ENCODE measurements at places on chromosomes 4 and X.
A peak's percentile ranks its signal among the peaks of the same experiment; 100 is the strongest.

GRCh38 chrX:105323928-105324327, 103.4 kb upstream of the TEX13A start:
- no peaks in the 10 kb centered on the region for H3K36me3 ChIP-seq
- no peak overlapping the region for H3K4me3 ChIP-seq
- H3K4me1 ChIP-seq, result no peaks in the 10 kb centered on the region
- no peak for DNase-seq
- no peaks in the 10 kb centered on the region for H3K27me3 ChIP-seq

DNA sequence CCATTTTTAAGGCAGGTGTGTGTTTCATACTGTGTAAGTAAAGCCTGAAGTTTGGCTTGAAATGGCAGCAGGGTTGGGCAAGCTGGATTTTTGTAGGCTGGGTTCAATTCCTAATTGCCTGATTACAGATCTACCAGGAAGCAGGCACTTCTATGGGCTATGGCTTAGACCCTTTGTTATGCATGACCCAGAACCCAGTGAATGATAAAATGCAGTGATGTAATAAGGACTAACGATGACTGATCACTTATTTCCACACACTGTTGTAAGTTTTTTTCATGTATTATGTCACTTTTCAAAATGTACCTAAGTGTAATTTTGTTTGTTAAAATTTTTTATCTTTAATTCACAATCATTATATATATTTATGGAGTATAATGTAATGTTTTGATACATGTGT, 8.6 kb downstream of the LANCL3 start:
- H3K4me3 ChIP-seq, result no peak overlapping the region
- H3K27ac ChIP-seq, result no peak overlapping the region
- no peaks in the 10 kb centered on the region for H3K4me1 ChIP-seq
- H3K27me3 ChIP-seq, result no peaks in the 10 kb centered on the region
- no peaks in the 10 kb centered on the region for H3K36me3 ChIP-seq
- no peak for DNase-seq

DNA sequence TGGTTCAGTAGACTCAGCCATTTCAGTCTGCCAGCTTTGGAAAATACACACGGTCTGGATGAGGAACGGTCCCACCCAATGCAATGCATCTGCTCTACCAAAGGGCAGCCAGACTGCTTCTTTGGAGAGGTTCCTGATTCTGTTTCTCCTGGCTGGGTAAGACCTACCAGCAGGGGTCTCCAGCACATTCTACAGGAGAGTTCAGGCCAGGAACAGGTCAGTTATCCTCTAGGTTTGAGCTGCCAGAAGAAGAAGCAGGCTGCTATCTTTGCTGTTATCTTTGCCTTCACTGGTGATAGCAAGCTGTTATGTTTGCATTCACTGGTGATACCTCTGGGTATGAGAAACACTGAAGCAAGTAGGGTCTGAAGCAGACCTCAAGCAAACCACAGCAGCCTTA, 45.5 kb upstream of the PBDC1 start:
- no peaks in the 10 kb centered on the region for H3K27me3 ChIP-seq
- no peak for DNase-seq
- no peaks in the 10 kb centered on the region for H3K4me1 ChIP-seq
- no peak overlapping the region for H3K4me3 ChIP-seq
- no peaks in the 10 kb centered on the region for H3K36me3 ChIP-seq

- peak overlapping the region; percentile 95 for H3K4me3 ChIP-seq
- peak overlapping the region; percentile 84 for H3K27ac ChIP-seq
- peaks cover 8% of the 10 kb centered on the region for H3K4me1 ChIP-seq
- DNase-seq, result no peak
- no peaks in the 10 kb centered on the region for H3K36me3 ChIP-seq
Measured at GRCh38 chr4:110196206-110196870, 2.1 kb downstream of the ELOVL6 start.

GRCh38 chr4:79848329-79848728, 224.7 kb downstream of the ANTXR2 start:
- no peaks in the 10 kb centered on the region for H3K4me1 ChIP-seq
- H3K36me3 ChIP-seq, result no peaks in the 10 kb centered on the region
- no peak overlapping the region for H3K4me3 ChIP-seq
- no peak for DNase-seq
- no peak overlapping the region for H3K27ac ChIP-seq

DNA sequence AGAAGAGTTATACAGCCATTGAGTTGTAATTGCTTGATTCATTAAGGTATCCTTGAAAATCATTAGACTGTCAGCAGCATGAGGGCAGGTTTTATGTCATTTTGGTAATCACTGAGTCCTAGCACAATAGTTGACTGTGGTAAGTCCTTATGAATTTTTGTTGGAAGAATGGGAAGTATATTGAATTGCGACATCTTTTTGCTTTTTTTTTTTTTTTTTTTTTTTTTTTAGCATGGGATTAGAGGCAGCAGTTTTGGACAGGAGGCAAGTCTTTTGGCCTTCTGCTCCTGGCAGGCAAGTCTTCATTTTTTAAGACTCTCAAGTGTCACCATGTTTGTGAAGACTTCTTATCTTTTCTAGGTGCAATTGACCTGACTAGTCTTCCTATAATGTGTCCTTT, 29.7 kb downstream of the PRRG1 start:
- no peaks in the 10 kb centered on the region for H3K27me3 ChIP-seq
- H3K4me1 ChIP-seq, result no peaks in the 10 kb centered on the region
- no peak overlapping the region for H3K4me3 ChIP-seq
- no peaks in the 10 kb centered on the region for H3K36me3 ChIP-seq
- H3K27ac ChIP-seq, result no peak overlapping the region

GRCh38 chr4:27881705-27882104, 1021.1 kb downstream of the STIM2 start:
- H3K36me3 ChIP-seq, result no peaks in the 10 kb centered on the region
- no peak overlapping the region for H3K27ac ChIP-seq
- no peaks in the 10 kb centered on the region for H3K27me3 ChIP-seq
- no peaks in the 10 kb centered on the region for H3K4me1 ChIP-seq

DNA sequence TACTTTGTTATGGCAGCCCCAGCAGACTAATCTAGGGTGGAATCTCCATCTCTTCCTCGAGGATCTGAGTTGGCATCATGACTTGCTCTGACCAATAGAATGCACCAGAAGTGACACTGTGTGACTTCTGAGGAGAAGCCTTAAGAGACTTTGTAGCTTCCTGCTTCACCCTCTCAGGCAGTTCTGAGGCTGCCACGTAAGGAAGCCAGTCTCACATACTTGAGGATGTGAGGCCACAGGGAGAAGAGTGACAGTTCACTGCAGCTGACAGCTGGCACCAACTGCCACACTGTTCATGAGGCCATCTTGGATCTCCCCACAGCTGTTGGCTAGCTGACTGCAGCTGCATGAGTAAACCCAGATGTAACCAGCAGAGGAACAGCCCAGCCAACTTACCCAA, 29.3 kb upstream of the BCOR start:
- H3K27me3 ChIP-seq, result no peaks in the 10 kb centered on the region
- no peak for DNase-seq
- H3K36me3 ChIP-seq, result no peaks in the 10 kb centered on the region
- no peak overlapping the region for H3K4me3 ChIP-seq

DNA sequence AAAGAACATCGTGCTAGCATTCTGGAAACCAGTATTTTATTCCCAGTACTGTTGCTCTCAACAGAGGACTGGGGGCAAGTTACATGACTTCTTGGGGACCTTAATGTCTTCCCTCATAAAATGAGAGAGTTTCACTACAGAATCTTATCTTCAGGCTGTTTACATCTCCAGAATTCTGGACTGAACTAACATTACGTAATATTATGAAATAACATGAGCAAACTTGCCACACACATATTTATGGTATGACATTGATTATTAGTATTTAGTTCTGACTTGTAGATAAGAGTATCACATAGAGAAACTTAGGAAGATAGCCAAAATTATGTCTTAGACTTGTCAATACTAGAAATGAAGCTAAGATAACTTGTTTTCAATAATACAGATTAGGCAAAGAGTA, 68.0 kb downstream of the NFKB1 start:
- H3K36me3 ChIP-seq, result no peaks in the 10 kb centered on the region
- H3K27ac ChIP-seq, result no peak overlapping the region
- no peaks in the 10 kb centered on the region for H3K27me3 ChIP-seq
- no peak overlapping the region for H3K4me3 ChIP-seq
- no peaks in the 10 kb centered on the region for H3K4me1 ChIP-seq

GRCh38 chr4:83255584-83255983, 29.0 kb downstream of the COQ2 start:
- no peaks in the 10 kb centered on the region for H3K36me3 ChIP-seq
- no peaks in the 10 kb centered on the region for H3K27me3 ChIP-seq
- no peak overlapping the region for H3K4me3 ChIP-seq
- H3K27ac ChIP-seq, result no peak overlapping the region

- H3K4me1 ChIP-seq, result no peaks in the 10 kb centered on the region
- H3K27me3 ChIP-seq, result no peaks in the 10 kb centered on the region
- peaks cover 28% of the 10 kb centered on the region for H3K36me3 ChIP-seq
- H3K4me3 ChIP-seq, result no peak overlapping the region
- DNase-seq, result no peak
Measured at GRCh38 chrX:100830143-100830542, 10.0 kb downstream of the CSTF2 start.

- H3K36me3 ChIP-seq, result no peaks in the 10 kb centered on the region
- no peak overlapping the region for H3K4me3 ChIP-seq
- H3K27me3 ChIP-seq, result no peaks in the 10 kb centered on the region
- H3K4me1 ChIP-seq, result peaks cover 2% of the 10 kb centered on the region
- no peak overlapping the region for H3K27ac ChIP-seq
Measured at GRCh38 chrX:112852851-112853250, 12.2 kb upstream of the AMOT start.

DNA sequence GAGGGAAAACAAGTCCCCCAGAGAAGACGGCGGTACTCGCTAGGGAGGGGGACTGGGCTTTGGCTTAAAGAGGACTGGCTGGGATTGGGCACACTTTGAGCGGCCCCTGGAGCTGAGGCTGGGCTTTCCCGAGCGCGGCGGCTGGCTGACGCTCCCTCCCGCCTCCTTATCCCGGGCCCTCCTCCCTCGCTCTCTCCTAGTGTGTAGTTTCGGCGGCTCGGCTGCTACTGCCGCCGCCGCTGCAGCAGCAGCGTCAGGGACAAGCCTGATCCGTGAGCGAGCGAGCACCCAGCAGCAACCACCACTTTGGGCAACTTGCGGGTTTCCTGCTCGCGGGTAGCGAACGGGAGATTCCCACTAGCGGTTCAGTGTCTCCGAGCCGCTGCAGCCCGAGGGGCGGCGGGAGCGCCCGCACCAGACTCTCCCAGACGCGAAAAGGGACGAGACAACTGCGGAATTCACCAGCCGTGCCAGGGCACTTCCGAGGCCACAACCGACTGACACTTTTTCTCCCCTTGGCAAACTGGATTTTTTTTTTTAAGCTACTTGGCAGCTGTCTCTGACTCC, 632 bp upstream of the PCDH7 start:
- H3K27ac ChIP-seq, result no peak overlapping the region
- peak overlapping the region; percentile 86 for H3K4me3 ChIP-seq
- DNase-seq, result peak; percentile 77
- H3K27me3 ChIP-seq, result peaks cover 47% of the 10 kb centered on the region
- H3K36me3 ChIP-seq, result no peaks in the 10 kb centered on the region

GRCh38 chr4:163167333-163167626, 590 bp upstream of the NAF1 start:
- H3K27me3 ChIP-seq, result no peaks in the 10 kb centered on the region
- H3K27ac ChIP-seq, result peak overlapping the region; percentile 86
- no peak for DNase-seq
- H3K4me3 ChIP-seq, result peak overlapping the region; percentile 97
- H3K4me1 ChIP-seq, result peaks cover 4% of the 10 kb centered on the region

GRCh38 chr4:110091434-110092140, 106.8 kb downstream of the ELOVL6 start:
- no peak for DNase-seq
- no peak overlapping the region for H3K27ac ChIP-seq
- peaks cover 5% of the 10 kb centered on the region for H3K4me1 ChIP-seq
- no peaks in the 10 kb centered on the region for H3K36me3 ChIP-seq

DNA sequence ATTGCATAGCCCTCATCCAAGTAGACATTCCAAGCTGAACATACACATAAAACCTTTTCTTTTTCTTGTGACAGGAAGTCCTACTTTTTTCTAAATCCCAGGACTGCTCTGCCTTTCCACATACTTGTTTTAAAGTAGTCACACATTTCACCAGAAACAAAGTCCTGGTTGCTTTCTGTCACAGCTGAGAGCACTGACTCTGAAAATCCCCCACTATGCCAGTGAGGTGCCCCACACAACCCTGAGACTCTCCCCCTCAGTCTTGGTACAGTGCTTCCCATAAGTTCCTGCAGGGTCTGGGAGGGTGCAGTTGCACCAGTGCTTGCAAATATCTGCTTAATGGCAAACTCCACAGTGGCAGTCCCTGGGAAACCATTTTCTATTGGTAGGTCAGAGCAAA, 84.2 kb downstream of the DCHS2 start:
- H3K4me1 ChIP-seq, result no peaks in the 10 kb centered on the region
- H3K27me3 ChIP-seq, result no peaks in the 10 kb centered on the region
- no peak for DNase-seq
- no peak overlapping the region for H3K4me3 ChIP-seq
- H3K36me3 ChIP-seq, result no peaks in the 10 kb centered on the region

GRCh38 chr4:103303011-103303410, 104.9 kb upstream of the CENPE start:
- peaks cover 8% of the 10 kb centered on the region for H3K4me1 ChIP-seq
- no peaks in the 10 kb centered on the region for H3K27me3 ChIP-seq
- no peak for DNase-seq
- no peak overlapping the region for H3K4me3 ChIP-seq
- H3K27ac ChIP-seq, result no peak overlapping the region

GRCh38 chrX:71604141-71604540, 14.2 kb downstream of the CXCR3 start:
- H3K27me3 ChIP-seq, result no peaks in the 10 kb centered on the region
- no peak overlapping the region for H3K4me3 ChIP-seq
- H3K27ac ChIP-seq, result no peak overlapping the region

GRCh38 chr4:74112399-74113105, 13.6 kb upstream of the CXCL2 start:
- H3K27me3 ChIP-seq, result no peaks in the 10 kb centered on the region
- H3K27ac ChIP-seq, result no peak overlapping the region
- H3K36me3 ChIP-seq, result no peaks in the 10 kb centered on the region

- H3K27ac ChIP-seq, result no peak overlapping the region
- no peaks in the 10 kb centered on the region for H3K36me3 ChIP-seq
- no peak for DNase-seq
Measured at GRCh38 chrX:19034025-19034424, 50.1 kb upstream of the PHKA2 start.

GRCh38 chrX:9153300-9153699, 119.4 kb upstream of the FAM9B start:
- H3K27ac ChIP-seq, result no peak overlapping the region
- H3K36me3 ChIP-seq, result peaks cover 3% of the 10 kb centered on the region
- H3K4me1 ChIP-seq, result peaks cover 5% of the 10 kb centered on the region
- DNase-seq, result no peak

GRCh38 chr4:27360790-27361267, 500.2 kb downstream of the STIM2 start:
- H3K27ac ChIP-seq, result no peak overlapping the region
- peak; percentile 3 for DNase-seq
- H3K36me3 ChIP-seq, result no peaks in the 10 kb centered on the region
- H3K27me3 ChIP-seq, result no peaks in the 10 kb centered on the region

- no peak overlapping the region for H3K27ac ChIP-seq
- no peaks in the 10 kb centered on the region for H3K27me3 ChIP-seq
- no peak overlapping the region for H3K4me3 ChIP-seq
Measured at GRCh38 chr4:85399270-85399669, 75.7 kb upstream of the ARHGAP24 start.

- no peaks in the 10 kb centered on the region for H3K36me3 ChIP-seq
- no peak overlapping the region for H3K27ac ChIP-seq
- H3K27me3 ChIP-seq, result peaks cover 4% of the 10 kb centered on the region
Measured at GRCh38 chr4:176791591-176792325, 964 bp downstream of the VEGFC start.
